Stimulated activated CD4-positive, alpha-beta T cell treated with anti-CD3 and anti-CD28 coated beads, Interleukin-2, amount 100 ng/mL, for 48 hours (primary cell): ENCODE measurements at places on chromosomes 5 and 9.

GRCh38 chr5:153086486-153086885, 404.0 kb upstream of the GRIA1 start:
- DNase-seq = no peak

GRCh38 chr5:147648597-147648996, 133.9 kb downstream of the JAKMIP2 start:
- DNase-seq = no peak

DNA sequence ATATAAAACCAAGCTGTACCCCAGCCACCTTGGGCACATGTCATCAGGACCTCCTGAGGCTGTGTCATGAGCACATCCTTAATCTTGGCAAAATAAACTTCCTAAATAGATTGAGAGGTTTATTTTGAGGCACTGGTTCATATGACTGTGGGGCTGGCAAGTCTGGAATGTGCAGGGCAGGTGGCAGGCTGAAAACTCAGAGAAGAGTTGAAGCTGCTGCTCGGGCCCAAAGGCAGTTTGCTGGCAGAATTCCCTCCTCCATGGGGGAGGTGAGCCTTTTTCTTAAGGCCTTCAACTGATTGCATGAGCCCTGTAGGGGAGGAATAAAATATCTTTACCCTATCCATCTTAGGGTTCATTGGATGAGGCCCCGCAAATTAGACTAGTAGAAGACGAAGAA, 72.2 kb upstream of the CDK20 start:
- DNase-seq = no peak

- DNase-seq = no peak
Measured at GRCh38 chr5:43068037-43068436, 27.9 kb upstream of the ANXA2R start.

DNA sequence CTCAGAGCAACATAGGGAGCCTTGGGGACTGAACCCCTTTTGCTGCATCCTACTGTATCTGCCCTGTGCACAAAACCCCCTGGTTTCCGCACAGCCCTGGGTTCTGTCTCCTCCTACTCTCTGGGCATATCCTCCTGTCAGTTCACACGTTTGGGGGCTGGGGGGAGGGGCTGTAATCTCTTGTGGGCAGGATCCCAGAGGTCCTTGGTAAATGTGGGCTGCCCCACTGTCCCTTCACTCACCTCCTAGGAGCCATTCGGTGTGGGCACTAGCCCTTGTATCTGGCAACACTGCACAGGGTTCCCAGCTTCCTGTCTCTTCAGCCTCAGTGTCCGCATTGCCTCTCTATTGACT, 271.8 kb upstream of the DMAC1 start:
- DNase-seq = no peak

GRCh38 chr9:131608493-131609037, 63.2 kb downstream of the PRRT1B start:
- no peak for DNase-seq
